ENCODE measurements at places on chromosomes 4 and X. TPM values are rescaled to one million over a fixed set of nuclear protein-coding genes. Genes with fewer than 3 reads are reported as not detected.

GRCh38 chrX:40068048-40068447, 29.7 kb downstream of the BCOR start:
- DNase-seq: peak; percentile 58

Gene CXorf49B
- not detected for total RNA-seq

Gene BTK
- not detected for total RNA-seq

- DNase-seq: peak; percentile 61
Observed at GRCh38 chr4:82905205-82905604, 4.7 kb downstream of the THAP9 start.

Gene UGT2B17
- total RNA-seq: 1.2 TPM

Gene CXCL5
- total RNA-seq: 0.62 TPM

Gene PCDH11X
- not detected for total RNA-seq

Gene NWD2
- total RNA-seq: not detected

Gene GATA1
- not detected for total RNA-seq

- peak; percentile 79 for DNase-seq
Observed at GRCh38 chr4:38980903-38981676, 51.1 kb downstream of the TMEM156 start.

Gene LRCH2
- total RNA-seq: 15.8 TPM

DNA sequence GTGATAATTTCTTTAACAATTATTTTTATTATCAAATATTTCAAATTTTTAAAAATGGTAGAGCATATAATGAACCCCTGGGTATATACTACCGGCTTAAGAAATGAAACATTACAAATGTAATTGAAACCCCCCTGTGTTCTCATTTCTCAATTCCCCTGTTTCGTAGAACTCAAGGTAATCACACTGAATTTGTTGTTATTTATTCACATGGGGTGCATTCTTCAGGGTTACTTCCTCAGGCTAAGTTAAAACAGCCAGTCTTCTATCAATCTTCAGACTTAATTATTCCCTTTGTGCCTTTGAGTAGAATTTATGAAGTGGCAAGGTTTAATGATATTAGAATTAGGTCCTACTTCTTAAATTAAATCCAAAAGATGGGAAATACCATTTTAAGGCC, 128.2 kb downstream of the ANAPC10 start:
- DNase-seq: no peak

Gene MGARP
- 4.7 TPM for total RNA-seq

DNA sequence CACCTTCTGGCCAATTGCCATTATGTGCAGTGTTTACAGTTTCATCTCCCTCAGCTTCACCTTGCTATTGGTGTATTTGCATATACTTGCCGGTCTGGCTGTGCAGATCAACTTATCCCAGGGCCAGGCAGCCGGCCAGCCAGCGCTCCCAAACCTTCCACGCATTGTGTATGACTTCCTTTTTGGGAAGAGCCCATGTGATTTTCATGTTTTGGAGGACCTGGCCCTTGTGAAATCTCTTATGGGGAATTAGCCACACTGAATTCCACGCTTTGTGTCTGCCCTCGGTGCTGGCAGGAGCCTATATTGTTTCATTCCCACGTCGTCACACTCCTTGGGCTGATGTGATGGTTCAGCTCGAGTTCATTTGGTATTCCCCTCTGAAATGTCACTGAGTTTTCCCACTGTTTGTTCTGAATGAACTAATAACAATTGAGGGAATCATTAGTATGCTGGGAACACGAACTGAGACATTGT, 6.0 kb upstream of the PDLIM3 start:
- no peak for DNase-seq

- no peak for DNase-seq
Observed at GRCh38 chr4:40055511-40055862, 1.2 kb upstream of the N4BP2 start.

DNA sequence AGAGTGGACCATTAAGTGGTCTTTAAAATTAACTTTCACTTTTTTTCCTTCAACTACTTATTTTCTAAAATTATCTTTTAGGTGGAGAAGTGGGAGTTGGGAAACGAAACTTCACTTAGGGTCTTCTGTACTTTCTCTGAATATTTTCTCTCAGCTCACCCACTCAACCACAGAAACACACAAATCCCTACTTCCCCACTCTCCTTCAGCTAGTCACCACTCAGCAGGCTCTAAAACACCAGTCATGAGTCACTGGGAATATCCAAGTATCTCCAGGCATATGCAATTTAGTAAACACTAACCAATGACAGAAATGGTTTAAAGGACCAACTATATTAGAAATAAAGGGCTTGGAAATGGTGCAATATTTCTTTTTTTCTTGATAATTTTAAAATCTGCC, 153.0 kb upstream of the RPS6KA6 start:
- DNase-seq: peak; percentile 15

Gene ATP8A1
- total RNA-seq: 0.81 TPM

- DNase-seq: no peak
Observed at GRCh38 chr4:165839615-165840333, 33.3 kb upstream of the TLL1 start.

Gene SOWAHB
- not detected for total RNA-seq
